NCI-H1092 (cell line): ENCODE measurements at places on chromosomes 1 and 21.

DNA sequence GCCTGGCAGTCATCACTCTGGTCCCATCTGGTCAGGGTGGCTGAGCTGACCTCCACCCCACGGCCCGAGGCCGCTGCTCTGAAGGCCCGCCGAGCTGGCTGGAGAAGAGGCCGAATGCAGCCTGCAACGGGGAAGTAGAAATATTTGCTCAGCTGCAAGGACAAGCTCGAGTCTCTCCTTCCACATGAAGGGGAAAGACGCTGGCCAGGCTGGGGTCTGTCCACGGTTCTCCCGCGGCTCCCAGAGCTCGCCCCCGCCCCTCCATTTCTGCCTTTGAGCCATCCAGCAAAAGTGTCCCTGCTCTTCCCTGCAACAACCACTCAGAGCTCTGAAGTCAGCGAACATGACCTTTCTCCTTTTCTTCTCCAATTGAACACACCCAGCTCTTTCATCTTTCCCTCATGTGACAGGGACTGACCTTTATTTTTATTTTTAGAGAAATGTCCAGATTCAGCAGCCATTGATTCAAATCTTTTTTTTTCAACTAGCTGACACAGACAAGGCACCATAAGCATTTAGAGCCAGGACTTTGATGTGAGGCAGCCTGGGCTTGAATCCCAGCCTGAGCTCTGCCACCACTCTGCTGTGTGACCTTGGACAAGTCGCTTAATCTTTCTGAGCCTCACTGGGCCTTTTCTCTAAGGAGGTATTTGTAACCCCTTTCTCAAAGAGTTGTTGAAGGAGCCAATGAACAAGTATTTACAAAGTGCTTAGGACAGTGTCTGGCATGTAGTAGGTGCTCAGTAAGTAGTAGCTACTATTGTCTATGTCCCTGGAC is 149.3 kb upstream of the WNT4 start:
- no peak for DNase-seq

DNA sequence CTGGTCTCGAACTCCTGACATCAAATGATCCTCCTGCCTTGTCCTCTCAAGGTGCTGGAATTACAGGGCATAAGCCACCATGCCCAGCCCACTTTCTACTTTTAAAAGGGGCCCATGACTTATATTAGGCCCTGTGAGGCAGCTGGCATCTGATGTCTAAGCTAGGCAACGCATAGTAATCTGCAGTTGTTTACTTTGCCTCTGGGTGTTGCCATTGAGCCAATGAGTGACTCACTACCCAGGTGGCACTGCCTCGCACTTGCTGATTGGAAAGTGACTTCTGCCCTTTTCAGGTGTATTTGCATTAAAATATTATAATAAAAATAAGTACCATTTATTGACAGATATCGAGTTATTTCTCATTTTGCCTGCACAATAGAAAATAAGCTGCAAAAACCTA is 84.9 kb downstream of the KIF14 start:
- DNase-seq = peak; percentile 16

- DNase-seq = no peak
These were observed 53.7 kb upstream of the CACYBP start for GRCh38 chr1:174946031-174946430.

- DNase-seq = no peak
These were observed 39.2 kb downstream of the CNN3 start for GRCh38 chr1:94887603-94888171.

- DNase-seq = no peak
These were observed 103.2 kb downstream of the DMRTB1 start for GRCh38 chr1:53562291-53562980.

DNA sequence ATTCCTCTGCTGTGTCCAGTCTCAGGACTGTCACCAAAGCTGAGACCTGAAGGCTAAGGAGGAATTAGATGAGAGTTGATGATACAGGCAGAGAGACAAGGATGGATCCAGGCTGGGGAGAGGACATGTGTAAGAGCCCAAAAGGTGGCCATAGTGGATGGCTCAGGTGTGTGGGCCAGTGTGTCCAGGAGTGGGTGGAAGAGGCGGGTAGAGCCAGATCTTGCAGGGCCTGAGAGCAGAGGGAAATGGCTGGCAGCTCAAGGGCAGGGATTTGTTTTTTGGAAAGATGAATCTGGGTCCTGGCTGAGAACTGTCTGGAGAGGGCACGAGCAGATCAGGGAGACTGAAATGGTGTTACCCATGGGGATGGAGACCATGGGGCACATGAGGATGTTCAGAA is 38.1 kb downstream of the AZIN2 start:
- no peak for DNase-seq

GRCh38 chr1:11598461-11598860 is 55.8 kb downstream of the FBXO2 start:
- DNase-seq = no peak

DNA sequence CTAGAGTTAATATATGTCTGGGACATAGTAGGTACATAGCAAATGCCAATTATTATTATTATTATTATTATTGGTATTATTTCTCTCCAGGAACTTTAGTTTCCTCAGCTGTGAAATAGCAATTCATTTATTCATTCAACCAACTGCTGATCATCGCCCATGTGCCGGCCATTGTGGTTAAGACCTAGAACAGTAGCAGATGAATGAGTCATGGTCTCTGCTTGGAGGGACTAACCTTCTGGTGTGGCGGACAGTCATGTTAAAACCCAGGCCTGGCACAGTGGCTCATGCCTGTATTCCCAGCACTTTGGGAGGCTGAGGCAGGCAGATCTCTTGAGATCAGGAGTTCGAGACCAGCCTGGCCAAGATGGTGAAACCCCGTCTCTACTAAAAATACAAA is 23.8 kb upstream of the LDLRAP1 start:
- DNase-seq = no peak

- no peak for DNase-seq
These were observed 512.2 kb downstream of the NPHP4 start for GRCh38 chr1:5479876-5480646.

- no peak for DNase-seq
These were observed 541.6 kb upstream of the CAMK1G start for GRCh38 chr1:209041927-209042326.

- DNase-seq = no peak
These were observed 65.5 kb downstream of the EPHB2 start for GRCh38 chr1:22776035-22776613.

GRCh38 chr1:58251430-58252073 is 295.0 kb downstream of the OMA1 start:
- DNase-seq = no peak

- no peak for DNase-seq
These were observed 26.1 kb downstream of the PALMD start for GRCh38 chr1:99672038-99672437.

- DNase-seq = no peak
These were observed 28.2 kb upstream of the PPP1R15B start for GRCh38 chr1:204439621-204440375.

- DNase-seq = no peak
These were observed 125.8 kb downstream of the KAZN start for GRCh38 chr1:14724246-14724645.

DNA sequence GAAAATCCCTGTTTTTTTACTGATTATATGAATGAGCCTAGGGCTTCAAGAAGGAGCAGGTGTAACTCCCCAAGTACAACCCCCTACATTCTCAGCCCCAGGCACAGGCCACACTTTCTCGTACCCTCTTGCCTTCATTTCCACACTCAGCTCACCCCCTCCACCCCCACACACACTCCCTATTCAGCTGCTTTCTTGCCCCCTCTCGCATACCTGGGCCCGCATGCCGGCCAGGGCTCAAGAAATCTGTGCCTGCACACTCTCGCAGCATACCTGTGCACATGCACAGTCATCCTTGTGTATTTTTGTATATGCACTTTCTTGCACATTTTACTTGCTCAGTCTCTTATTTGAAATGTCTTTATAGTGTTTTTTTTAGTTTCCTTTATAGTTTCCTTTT is 2.0 kb downstream of the PTPRF start:
- DNase-seq = no peak

DNA sequence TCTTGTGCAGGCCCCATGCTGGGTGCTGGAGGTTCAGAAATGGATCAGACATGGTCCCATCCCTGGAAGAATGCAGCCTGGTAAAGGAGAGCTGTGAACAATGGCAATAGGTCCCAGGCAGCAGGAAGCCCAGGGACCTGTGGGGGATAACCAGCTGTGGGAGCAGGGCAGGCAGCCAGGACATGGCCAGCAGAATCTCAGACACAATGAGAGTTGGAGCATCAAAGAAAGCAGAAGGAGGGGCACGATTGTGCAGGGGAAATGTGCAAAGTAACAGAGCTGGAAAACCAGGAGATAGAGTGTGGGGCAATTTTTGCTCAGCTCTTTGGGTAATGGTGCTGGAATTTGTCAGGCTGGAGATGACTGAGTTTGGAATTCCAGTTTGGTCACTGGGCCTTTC is 44.3 kb downstream of the C8B start:
- DNase-seq = no peak

- no peak for DNase-seq
These were observed 33.4 kb downstream of the HSD17B7 start for GRCh38 chr1:162823771-162824525.

DNA sequence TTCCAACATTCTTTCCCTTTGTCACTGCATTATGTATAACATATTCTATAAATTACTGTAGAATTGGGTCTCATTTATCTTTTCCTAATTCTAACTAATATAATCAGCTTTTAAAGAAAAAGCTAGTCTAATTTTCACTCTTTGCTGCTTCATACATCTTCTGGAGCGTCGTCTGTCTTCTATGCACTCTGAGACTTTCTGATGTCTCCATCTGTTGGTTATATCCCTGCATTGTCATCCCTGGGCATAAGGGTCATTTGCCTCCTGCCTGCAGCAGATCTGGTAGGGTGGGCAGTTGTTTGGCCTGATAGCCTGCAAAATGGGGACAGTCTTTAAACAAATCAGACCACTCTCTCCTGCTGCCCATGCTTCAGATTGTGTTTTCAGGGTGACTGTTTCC is 40.8 kb upstream of the DYNLT5 start:
- no peak for DNase-seq

DNA sequence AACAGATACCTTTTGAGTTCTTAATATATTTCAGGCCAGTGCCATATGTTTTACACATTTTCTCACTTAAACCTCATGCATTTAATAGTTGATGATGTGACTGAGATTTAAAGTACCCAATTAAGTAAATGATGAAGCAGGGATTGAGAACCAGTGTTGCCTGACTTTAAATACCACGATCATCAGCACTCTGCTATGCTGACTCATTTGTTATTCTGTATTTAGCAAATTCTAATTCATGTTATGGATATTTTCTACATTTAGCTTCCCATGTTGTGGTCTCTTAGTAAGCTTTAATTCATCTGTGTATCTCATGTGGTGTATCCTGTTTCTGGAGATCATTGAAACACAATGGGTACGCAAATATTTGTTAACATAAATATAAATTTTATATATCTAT is 363.0 kb downstream of the PTBP2 start:
- DNase-seq = no peak

GRCh38 chr1:77632216-77632615 is 50.2 kb downstream of the ZZZ3 start:
- DNase-seq = no peak

DNA sequence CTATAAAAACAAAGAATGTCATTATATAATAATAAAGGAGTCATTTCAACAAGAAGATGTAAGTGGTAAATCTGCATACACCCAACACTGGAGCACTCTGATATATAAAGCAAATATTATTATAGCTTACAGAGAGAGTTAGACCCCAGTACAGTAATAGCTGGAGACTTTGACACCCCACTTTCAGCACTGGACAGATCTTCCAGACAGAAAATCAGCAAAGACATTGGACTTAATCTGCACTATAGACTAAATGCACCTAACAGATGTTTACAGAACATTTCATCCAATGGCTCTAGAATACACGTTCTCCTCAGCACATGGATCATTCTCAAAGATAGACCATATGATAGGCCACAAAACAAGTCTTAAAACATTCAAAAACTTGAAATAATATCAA is 20.0 kb upstream of the KCNH1 start:
- no peak for DNase-seq

DNA sequence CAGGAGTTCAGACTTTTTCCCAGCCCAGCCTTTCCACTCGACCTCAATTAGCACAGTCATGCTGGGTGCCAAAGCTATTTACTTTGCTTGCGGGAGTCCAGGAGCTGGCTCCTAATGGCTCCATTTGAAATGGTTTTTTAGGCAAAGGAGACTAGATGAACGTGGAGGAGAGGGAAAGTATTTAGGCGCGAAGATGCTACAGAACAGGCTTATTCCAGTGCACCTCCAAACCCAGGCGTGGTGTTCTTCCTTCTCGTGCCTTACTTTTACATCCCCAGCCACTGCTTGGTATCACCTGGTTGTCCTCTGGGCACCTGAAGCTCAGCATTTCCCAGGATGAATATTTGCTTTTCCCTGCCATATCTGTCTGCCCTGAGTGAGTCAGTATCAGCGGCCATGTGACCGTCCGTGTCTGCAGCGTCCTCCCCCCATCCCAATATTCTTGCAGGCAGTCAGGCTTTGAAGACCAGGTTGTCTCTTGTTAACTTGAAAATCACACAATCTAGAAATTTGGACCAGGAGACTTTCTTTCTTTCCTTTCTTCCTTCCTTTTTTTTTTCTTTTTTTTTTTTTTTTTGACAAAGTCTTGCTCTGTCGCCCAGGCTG is 198.5 kb downstream of the DYRK1A start:
- peak; percentile 22 for DNase-seq

DNA sequence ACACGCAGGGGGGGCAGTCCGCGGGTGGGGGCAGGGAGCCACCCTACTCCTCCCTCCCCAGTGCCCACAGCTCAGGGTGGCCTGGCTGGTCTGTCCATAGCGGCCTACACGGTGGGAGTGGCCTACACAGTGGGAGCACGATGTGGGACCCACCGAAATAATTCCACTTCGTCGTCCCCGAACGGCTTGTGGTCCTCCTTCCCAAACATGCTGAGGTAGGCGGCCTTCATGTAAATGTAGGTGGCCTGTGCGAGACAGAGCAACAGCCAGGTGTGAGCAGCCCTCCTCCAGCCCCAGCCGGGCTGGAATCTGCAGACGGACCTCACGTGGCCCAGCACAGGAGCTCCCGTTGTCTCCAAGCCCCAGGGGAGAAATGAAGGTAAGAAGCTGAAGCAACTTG is 34.4 kb downstream of the TTC39A start:
- no peak for DNase-seq

DNA sequence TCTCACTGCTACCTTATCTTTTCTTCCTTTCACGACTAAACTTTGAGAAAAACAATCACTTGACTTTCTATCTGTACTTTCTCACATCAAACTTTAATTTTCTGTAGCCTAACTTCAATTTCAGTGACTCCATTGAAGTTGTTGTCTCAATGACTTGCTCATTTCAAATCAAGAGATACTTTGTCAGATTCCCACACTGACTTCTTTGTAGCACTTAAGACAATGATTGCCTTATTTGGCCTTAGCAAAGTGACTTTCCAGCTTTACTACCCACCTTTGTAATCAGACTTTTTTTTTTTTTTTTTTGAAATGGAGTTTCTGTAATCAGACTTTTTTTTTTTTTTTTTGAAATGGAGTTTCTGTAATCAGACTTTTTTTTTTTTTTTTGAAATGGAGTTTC is 37.0 kb downstream of the AGO4 start:
- DNase-seq = no peak

DNA sequence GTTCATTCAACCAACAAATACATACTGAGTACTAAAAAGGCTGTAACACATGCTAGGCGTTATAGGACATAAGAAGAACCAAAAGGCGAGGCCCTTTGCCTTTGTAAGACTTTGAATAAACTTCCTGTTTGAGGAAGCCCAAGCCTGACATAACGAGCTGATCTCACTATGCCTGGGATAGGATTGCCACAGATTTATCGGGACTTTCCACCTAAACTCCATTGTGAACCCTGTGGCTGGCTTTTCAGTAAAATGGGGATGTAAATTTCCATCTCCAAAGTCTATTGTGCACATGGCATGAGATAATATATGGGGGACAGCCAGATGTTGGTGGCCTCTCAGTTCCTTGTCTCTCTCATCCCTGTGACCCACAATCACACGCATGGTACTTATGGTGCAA is 41.9 kb downstream of the LMO4 start:
- DNase-seq = no peak
